ENCODE measurements at places on chromosomes 12 and 14. TPM values are rescaled to one million over a fixed set of nuclear protein-coding genes. Genes with fewer than 3 reads are reported as not detected.

The NPAS3 gene
- 0.48 TPM for total RNA-seq

The RXYLT1 gene
- 10.4 TPM for total RNA-seq

DNA sequence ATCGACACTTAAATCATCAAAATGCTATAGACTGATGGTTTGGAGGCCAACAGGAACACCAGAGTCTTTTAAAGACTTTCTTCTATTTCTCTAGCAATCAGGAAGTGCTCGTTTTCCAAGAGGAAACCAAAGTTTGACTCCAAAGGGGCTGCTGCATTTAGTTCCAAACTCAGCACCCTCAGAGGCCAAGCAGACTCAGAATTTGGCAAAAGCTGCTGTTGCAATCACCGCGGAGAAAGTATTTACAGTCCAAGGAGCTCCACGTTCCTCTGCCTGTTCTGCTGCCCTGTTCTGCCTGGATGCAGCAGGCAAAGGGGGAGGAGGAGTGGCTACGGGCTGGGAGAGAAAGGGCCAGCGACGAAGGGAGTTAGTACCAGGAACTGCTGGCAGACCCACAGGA is 325.1 kb downstream of the BCL11B start:
- peak; percentile 96 for DNase-seq

The PRH2 gene
- not detected for total RNA-seq

The CYP27B1 gene
- 2.9 TPM for total RNA-seq

The TAMALIN gene
- 31.4 TPM for total RNA-seq

DNA sequence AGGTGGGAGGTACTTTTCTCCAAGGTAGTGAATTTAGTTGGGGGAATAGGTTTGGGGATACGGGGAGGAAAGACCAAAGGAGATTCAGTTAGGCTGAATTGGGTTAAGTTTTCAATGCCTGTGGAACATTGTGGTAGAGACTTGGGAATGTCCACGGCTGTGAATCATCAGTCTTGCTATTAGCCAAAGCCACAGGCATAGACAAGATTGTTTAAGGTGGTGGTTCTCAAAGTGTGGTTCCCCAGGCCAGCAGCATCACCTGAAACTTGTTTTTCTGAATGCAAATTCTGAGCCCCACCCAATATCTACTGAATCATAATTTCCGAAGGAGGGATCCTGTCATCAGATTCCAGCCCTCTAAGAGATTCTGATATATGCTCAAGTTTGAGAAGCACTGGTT is 316.2 kb downstream of the EGLN3 start:
- no peak for DNase-seq

The ADCY6 gene
- 37.0 TPM for total RNA-seq

The SLCO1B1 gene
- not detected for total RNA-seq

GRCh38 chr12:95699579-95699978 is 91.0 kb downstream of the NTN4 start:
- no peak for DNase-seq

DNA sequence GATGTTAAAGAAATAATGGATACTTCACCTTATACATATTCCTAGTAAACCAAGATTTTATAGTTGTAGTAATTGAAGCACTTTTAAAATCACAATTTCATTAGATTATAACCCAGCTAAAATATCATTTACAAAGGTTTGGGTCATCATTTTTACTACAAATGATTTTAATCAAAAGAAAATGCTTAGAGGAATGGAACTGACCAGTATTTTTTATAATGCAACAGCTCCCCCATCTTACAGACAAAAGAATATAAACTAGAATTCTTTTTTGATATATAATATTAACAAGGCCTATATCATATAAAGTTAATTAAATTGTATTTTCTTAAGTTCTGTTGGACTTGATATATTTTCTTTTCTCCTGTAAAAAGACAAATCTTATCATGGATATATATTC is 20.4 kb upstream of the LRFN5 start:
- no peak for DNase-seq

The PTHLH gene
- total RNA-seq: 3.0 TPM

The SMAGP gene
- total RNA-seq: 26.0 TPM

DNA sequence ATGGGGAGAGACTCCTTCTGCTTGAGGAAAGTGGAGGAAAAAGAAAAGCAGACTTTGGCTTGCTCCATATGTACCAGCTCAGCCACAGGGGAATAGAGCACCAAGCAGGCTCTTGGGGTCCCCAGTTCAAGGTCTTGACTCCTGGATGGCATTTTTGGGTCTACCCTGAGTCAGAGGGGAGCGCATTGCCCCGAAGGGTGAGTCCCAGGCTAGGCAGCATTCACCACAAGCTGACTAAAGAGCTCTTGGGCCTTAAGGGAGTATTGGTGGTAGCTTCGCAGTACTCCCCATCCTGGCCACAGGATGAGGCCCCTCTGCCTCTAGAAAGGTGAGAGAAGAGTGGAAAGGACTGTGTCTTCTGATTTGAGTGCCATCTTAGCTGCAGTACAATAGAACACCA is 19.8 kb upstream of the UNC79 start:
- no peak for DNase-seq

DNA sequence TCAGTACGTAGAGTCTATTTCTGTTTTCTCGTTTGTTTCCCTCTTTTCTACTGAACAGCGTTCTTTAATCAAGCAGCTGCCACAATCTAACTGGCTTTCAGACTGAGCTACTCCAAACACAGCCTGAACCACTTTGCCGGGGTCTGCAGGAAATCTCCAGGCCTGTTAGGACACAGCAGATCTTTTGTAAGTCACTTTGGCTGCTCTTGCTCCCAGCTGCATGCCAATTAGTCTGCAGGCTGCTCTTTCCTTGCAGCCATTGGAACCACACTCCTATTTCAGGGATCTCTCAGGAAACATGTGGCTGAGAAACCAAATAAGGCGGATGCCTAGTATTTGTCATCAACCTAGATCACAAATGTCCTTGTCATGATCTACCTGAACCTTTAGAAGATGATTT is 73.6 kb downstream of the TMTC1 start:
- DNase-seq: peak; percentile 83

DNA sequence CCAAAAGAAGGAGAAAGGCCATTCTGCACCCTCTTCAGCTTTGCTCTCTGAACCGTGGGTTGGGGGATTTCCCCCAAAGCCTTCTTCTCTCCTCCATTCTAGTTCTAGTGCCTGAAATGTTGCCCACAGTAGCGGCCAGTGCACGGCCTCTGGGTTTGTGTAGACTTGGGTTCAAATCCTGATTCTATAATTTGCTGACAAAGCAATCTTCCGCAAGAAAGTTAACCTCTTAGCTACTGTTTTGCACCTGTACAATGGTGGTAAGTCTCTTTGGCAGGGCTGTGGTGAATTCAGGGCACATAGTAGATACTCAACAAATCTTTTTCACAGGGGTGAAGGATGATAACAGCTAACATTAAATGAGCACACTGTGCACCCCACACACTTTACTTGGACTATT is 5.8 kb upstream of the CACNA1C start:
- no peak for DNase-seq

DNA sequence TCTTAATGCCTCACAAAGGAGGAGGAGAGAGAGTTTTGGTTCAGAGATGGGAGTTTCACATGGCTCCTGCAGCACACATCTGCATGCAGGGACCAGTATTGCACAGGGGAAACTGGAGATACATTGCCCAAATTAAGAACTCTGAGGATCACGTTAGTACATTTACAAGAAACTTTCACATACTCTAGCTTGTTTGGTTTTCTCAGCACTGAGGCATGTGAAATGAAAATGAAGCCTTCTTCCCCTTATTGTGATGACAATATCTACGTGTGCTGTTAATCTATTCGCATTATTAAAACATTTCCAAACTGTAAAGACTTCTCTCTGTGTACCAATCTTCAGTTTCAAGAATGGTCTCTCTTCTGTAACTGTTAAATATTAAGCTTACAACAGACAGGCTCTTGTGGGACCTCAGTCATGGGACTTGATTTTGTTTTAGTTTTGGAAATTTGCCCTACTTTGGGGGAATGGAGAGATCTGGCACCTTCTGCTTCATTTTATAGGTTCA is 124.7 kb downstream of the DAAM1 start:
- DNase-seq: no peak

GRCh38 chr12:22285846-22286245 is 48.7 kb downstream of the ST8SIA1 start:
- no peak for DNase-seq

DNA sequence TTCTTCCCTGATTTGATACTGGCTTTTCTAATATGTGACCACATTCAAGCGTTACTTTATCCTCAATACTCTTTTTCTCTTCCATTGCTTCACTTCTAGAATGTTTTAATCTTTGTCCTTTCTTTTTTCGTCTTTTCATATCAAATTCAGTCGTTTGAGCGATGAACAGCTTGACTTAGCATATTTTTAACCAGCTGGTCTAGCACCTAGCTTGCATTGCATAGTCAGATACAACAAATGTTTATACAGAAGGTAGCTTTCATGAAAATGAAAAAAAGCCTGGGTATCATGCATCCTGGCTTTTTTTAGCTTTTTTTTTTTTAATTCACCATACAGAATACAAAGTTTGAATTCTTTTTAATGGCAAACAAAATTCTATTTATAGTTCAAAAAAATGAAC is 1.2 kb downstream of the SOX5 start:
- no peak for DNase-seq

The OTX2 gene
- total RNA-seq: not detected

The CLEC6A gene
- 0.31 TPM for total RNA-seq

GRCh38 chr14:53701108-53701875 is 255.3 kb downstream of the BMP4 start:
- DNase-seq: no peak

The IKZF4 gene
- 10.7 TPM for total RNA-seq

The RD3L gene
- total RNA-seq: not detected

The KCNC2 gene
- 0.06 TPM for total RNA-seq

- DNase-seq: no peak
Measured at GRCh38 chr14:31387091-31387490, 33.3 kb downstream of the HEATR5A start.

GRCh38 chr12:41621291-41621690 is 433.2 kb downstream of the PDZRN4 start:
- no peak for DNase-seq

The RAD51AP1 gene
- 4.0 TPM for total RNA-seq

DNA sequence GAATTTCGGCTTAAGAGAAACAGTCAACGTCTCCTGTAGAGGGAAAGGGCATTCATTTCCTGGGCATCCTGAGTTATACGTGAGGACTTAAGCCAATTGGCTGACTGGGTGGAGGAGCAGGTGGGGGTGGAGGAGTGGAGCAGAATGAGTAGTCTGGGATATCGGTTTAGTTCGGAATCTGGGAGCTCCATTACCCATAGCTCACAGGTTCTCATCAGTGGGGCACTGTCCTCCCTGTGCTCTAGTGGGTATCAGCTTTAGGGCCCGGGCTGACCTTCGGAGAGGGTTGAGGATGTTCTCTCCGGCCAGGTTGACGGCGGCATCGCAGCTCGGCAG is 704 bp downstream of the SDR39U1 start:
- no peak for DNase-seq

The SLC6A13 gene
- total RNA-seq: 1.1 TPM

The NKX2-1 gene
- total RNA-seq: 185 TPM

The ZC2HC1C gene
- 5.6 TPM for total RNA-seq

DNA sequence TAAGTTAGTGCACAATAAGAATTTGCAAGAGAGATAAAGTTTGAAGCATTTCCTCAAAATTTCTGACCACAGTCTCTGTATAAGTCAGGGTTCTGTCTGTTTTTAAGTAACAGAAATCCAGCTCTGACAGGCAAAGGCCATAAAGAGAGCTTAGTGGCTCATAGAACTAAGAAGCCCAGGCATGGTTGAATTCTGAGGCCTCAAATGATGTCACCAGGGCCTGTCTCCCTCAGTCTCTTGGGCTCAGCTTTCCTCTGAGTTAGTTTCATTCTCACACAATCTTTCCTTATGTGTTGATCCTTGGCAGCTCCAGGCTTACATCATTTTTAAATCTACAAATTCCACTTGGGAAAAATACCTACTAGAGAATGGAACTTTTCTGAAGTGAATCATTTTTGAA is 173.4 kb upstream of the ATP2B1 start:
- no peak for DNase-seq

DNA sequence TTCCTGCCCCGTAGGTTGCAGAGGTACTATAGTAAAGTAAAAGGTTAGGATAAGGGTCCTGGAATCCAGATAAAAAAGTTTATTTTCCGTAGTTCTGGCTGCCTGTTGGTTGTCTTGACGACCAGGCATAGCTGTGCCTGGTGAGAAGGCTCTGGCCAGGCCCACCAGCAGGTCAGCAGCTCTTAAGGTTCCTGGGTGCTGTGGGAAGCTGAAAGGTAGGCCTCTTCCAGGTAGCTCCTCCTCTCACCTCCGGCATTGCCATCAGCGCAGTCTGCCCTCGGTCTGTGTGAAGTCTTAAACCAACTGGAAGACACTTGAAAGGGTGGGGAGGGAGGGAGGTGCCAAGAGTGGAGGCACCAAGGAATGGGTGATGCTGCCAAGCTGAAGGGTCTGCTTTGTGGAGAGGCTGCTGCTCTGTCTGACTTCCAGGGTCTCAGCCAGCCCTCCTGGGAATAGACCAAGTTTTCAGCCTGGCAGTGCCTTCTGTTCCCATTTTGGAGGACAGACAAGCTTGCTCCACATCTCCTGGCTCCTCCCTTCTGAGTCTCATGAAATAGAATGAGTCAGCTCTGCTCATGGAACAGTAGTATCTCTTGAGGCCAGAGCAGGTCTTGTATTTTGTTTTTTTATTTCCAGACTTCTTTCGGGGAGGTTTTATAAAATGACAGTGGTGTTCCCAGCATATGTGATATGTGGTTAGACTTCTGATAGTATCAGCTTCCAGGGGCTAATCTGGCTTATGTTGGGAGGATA is 5.2 kb upstream of the ACADS start:
- DNase-seq: no peak

GRCh38 chr12:117226505-117226904 is 36.2 kb upstream of the FBXO21 start:
- no peak for DNase-seq

DNA sequence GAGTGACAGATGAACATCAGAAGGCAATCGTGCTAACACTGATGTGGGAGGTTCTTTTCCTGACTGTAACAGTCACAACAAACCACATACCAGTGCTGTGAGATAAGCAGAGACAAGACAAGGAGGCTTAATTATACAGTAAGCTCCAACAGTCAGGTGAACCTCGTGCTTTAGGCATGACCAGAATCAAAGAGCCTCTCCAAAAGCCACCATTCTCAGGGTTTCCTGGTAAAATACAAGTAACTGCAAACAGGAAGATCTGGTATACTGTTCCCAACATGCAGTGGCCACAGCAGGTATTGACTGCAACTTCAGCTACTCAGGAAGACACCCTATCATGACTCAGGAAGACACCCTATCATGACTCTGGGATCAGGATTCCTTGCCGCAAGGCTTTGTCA is 47.3 kb upstream of the GTF2A1 start:
- DNase-seq: no peak

The KRT75 gene
- not detected for total RNA-seq

All from lung (tissue), 17 donors.